Cardiac ventricle fibroblast (primary cell): ENCODE measurements at places on chromosomes 12 and 14. TPM values are rescaled to one million over a fixed set of nuclear protein-coding genes. Genes with fewer than 3 reads are reported as not detected.

The GPR65 gene
- 0.06 and 0.10 TPM in 2 replicates for total RNA-seq

The DHH gene
- not detected in 2 replicates for total RNA-seq

The YBX3 gene
- 266 and 290 TPM in 2 replicates for total RNA-seq

The SPIC gene
- not detected in 2 replicates for total RNA-seq

The PTPRQ gene
- 0.06 and 0.10 TPM in 2 replicates for total RNA-seq

The DEGS2 gene
- total RNA-seq: not detected in 2 replicates

The TMPRSS12 gene
- total RNA-seq: not detected in 2 replicates

The SLCO1B1 gene
- not detected in 2 replicates for total RNA-seq

The ETFBKMT gene
- 2.6 and 4.1 TPM in 2 replicates for total RNA-seq
